ENCODE measurements at places on chromosomes 13 and 19.

DNA sequence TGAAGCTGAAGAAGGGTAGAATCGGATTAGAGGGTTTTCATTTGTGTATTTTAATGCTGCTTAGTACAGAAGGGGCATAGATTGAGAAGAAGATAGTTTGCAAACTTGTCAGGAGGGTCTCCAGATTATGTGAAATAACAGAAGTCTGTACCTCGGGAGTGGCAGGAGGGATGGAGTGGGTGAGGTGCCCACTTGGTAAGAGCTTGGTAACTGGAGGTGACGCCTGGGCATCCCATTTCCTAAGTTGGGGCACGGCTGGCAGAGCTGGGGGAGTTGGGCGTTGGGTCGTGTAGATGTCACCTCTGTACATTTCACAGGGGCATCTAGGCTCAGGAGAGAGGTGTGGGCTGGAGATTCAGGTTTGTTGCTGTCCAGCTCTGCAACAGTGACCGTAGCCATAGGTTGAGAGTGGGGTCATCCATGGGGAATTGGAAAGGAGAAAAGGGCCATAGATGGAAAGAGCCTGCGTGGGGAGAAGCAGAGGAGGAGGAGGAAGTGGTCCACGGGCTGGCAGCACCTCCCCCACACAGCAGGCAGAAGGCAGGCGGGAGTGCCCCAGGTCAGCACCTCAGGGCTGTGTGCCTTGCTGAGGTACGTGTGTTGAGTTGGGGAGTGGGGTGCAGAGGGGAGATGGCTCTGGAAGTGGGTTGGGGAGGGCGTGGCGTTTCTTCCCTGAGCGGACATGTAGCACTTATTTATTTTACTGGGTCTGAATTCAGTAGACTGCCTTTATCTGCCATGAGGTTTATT lies 31.2 kb downstream of the MPHOSPH8 start:
- no peak for DNase-seq

GRCh38 chr19:41392775-41393174 lies 4.4 kb downstream of the EXOSC5 start:
- no peak for DNase-seq

DNA sequence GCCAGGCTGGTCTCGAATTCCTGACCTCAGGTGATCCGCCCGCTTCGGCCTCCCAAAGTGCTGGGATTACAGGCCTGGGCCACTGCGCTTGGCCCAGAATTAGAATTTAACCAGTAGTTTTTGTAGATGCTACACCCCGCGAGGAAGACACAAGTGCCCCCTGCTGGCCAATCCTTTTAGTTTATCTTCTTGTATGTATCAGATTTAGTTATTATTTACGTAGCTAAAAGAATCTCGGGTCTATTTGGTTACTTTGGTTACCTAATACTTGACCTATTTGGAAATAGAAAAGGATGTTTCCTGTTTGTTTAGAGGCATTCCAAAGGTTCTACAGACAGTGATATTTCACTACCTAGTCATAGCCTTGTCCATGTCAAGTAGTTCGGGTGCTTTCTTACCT lies 22.0 kb downstream of the MUC16 start:
- DNase-seq: no peak

DNA sequence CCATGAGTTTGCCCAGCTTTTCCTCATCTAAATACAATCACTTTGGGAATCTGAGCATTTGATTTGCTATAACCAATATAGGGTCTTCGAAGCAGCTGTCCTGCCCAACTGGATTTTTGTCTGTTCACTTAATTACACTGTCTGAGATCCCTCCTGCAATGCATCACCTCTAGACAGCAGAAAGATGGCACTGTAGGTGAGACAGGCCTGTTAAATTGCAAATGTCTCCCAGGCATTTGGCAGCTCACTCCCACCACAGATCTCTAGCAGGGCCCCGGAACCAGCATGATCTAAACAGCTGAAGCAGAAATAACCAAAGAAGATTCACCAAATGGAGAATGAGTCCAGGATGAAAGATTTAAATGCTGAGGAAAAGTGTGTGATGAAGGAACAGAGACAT lies 41.9 kb upstream of the SERPINE3 start:
- DNase-seq: no peak

DNA sequence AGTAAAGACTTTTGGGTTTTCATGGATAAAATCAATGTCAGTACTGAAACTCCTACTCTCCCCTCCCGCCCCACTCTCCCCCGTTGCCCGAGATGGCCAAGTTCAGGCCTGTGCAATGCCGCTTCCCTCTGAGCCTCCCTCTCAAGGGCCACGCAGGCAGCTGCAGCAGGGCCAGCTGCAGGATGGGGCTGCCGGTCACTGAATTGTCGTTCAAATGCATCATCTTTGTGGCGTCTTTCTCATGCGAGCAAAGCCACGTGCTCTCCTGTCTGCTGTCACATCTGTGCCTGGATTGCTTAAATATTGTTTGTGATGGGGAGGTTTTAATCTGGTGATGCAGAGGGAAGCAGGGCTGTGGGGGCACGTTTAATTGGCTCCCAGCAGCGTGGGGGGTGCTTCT lies 26.6 kb downstream of the SHISA2 start:
- DNase-seq: no peak

DNA sequence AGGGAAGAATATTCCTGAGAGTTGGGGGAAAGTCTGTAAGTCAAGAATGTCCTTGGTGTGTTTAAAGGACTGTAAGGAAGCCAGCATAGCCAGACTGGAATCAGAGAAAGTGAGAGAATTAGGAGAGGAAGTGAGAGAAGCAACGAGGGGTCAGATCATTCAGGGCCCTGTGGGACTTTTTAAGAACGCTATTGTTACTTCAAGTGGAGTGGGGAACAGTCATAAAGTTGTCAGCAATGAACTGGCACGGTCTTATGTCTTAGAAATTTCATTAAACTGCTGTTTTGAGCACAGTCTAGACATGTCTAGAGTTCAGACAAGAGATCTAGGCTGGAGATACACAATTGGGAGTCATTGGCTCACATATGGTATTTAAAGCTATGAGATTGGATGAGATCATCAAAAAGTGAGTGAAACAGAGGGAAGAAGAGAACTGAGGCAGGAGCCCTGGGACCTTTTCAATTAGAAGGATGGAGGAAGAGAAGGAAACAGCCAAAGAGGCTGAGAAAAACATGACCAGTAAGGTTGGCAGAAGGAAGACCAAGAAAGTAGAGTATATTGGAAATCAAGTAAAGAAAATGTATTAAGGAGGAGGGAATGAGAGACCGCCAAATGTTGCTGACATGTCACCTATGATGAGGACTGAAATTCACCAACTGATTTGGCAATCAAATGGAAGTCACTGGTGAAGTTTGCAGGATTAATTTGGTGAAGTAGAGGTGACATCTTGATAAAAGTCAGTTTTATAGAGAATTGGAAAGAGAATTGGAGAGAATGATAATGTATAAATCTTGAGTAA lies 263.5 kb downstream of the GPC5 start:
- no peak for DNase-seq

DNA sequence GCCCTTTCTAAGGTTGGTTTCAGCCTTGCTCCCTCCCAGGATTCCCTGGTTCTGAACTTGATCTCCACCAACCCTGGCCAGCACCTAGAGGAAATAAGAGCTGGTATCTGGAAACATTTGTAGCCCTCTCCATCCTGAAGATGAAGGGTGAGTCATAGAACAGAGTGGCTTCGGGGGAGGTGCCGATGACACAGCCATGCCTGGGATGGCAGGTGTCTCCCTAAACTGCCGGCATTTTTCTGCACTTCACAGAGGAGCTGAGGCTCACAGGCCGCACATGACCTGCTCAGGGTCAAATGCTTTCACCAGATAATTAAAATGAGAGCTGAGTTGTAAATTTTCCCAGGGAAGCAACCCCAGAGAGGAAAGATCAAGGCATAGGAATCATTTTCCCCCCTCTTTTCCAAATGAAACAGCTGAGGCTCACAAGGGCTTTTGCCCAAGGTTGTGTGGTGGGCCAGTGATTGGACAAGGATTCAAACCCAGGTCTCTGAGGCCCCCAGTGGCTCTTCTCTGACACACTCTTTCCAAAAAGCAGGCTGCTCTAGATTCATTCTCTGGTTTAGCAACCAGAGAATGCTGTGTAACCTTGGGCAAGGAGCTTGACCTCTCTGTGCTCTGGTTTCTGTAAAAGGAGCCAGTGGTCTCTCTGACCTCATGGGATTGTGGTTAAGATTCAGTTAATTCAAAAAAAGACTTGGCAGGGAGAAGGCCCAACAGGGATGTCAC lies 1.2 kb upstream of the SLC25A42 start:
- DNase-seq: peak; percentile 30

GRCh38 chr19:44620667-44621066 lies 7.3 kb downstream of the IGSF23 start:
- DNase-seq: no peak

- peak; percentile 41 for DNase-seq
These were observed 49.0 kb upstream of the ZNF780A start for GRCh38 chr19:40139533-40140287.

GRCh38 chr13:110225003-110225402 lies 82.0 kb downstream of the COL4A1 start:
- no peak for DNase-seq

DNA sequence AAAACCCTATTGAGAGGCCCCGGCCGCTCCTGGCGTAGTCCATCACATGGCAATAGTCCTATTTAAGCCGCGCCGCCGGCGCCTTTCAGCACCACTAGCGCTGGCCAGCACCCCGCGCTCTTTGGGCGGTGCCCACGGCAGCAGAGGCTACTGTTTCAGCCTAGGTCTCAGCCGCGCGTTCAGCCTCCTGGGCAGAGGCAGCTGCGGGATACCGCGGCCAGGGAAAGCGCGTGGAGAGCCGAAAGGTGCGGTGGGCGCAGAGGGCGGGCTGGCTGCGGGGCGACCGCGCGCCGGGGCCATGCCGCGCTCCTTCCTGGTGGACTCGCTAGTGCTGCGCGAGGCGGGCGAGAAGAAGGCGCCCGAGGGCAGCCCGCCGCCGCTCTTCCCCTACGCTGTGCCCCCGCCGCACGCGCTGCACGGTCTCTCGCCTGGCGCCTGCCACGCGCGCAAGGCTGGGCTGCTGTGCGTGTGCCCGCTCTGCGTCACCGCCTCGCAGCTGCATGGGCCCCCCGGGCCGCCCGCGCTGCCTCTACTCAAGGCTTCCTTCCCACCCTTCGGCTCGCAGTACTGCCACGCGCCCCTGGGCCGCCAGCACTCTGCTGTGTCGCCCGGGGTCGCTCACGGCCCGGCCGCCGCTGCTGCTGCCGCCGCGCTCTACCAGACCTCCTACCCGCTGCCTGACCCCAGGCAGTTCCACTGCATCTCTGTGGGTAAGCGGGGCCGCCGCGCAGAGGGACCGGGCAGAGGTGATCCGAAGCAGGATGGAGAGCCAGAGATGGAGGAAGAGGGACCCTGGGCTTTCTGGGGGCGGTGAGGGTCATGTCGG lies at the start of gene GSX1:
Gene GSX1 (plus strand): TSS at position 91 of the 826 bp plus-strand sequence. CDS start 208 bp downstream, at position 299.
- peak; percentile 80 for DNase-seq

DNA sequence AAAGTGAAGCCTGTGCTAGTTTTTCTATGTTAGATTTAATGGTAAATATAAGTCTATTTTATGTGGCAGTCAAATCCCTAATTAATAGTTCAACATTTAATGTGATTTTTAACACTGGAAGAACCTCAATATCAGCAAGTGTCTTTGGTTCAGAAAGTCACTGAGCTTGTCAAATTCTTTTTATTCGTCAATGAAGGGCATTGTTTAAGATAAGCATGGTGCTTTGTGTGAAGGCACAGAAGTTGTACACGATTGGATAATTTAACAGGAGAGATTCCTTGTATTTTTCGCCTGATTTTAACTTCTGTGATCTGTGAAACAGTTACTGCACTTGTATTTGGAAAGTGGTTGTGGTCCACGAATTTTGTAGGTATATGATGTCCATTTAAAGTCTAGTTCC lies 30.2 kb upstream of the RB1 start:
- DNase-seq: no peak

- no peak for DNase-seq
These were observed 336 bp downstream of the CD22 start for GRCh38 chr19:35329323-35329722.

DNA sequence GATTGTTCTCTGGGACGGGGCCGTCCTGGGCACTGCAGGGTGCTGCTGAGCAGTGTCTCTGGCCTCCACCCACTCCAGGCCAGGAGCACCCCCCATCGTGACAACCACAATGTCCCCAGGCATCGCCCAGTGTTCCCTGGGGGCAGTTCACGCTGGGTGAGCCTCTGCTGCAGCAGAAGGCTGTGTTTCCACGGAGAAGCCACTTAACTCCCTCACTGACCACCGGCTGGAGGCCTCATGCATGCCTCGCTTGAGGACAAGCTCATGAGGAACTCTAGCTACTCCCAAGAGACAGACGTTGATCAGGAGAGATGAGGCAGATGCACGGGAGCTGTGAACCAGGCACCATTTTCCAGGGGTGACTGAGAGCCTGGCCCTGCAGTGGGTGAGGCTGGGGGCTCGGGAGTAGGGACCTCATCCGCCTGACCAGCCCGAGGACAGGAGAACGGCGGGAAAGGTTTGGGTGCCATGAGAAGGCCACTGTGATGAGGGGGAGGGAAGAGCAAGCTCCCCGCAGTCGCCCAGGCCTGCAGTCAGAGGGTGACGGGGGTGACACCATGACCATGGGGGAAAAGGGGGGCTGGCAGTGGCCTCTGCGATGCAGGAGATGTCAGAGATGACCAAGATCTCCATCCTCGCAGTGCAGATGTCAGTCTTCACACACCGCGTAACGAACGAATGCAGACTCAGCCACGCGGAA lies 5.1 kb downstream of the SLC39A3 start:
- DNase-seq: no peak

DNA sequence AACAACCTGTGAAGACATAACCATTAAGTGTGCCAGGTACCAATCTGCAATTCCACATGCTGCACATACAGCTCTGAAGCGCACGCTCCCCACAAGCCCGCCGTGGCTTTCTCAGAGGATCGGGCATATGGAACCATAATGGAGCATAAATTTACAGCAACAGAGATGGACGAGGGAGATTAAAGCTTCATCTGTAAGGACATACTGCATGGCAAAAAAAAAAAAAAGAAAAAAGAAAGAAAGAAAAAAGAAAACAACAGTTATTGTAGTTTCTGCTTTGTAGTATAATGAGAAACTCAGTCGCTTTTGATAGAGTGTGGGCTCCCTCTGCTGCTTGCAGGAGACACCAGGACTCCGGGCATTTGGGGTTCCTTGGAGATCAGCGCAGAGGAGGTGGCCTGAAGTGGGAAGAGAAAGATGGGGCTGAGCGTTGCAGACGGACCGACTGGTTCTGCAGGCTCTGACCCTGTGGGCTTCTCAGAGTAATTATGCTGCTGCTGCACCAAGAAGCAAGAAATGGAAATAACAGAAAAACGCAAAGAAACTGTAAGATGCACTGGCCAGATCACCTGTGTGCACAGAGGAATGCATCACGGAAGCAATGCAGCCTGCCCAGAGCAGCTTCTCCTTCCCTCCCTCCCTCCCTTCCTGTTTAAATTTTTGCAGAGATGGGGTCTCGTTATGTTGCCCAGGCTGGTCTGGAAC lies 10.8 kb upstream of the PDCD5 start:
- peak; percentile 50 for DNase-seq
